Stimulated activated CD4-positive, alpha-beta T cell treated with anti-CD3 and anti-CD28 coated beads, Interleukin-1b, Interleukin-23, amount 100 ng/mL, for 1 hour (primary cell): ENCODE measurements at places on chromosomes 12 and 14.

- no peak for DNase-seq
These were observed at the start of gene TMEM119 for GRCh38 chr12:108597559-108598471. Gene TMEM119 (minus strand): TSS chr12:108598084. CDS start chr12:108592383, 5,701 bp downstream.

DNA sequence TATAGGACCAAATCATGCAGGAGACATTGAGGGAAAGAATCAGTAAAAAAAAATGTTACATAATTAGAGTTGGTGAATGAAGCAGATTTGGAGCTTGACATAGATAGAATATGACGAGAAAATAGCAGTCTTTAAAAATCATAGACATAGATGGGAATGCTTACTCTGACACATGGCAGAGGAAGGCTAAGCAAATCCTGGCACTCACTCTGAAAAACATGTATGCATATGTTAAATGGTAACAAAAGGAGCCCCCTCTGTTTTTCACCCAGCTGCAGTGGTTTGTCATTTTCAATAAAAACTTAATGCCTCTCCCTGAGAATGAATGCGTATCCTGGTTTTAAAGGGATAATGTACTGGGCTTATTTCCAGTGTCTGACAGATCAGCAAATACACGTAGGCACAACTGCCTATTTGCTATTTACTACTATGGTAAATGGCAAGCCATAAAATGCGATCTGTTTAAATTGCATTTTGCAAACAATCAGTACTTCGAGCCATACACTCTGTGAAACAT lies 561.2 kb upstream of the SEL1L start:
- DNase-seq: no peak

DNA sequence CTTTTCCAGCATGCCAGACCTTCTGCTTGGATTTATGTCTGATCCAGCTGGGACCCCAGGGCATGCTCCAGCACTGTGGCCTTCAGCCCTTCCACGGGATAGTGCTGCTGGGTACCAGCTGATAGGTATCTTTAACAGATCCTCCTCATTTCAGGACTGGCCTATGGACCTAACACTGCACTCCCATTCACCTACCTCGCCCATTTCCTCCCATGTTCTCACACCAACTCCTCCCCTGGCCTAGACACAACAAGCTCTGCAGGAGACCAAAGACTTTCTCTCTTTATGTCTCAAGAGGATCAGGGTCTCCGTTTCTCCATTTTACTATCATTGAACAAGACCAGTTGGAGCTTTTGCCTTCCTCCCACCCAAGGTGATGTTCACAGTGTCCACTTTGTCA lies 140.0 kb upstream of the TMCC3 start:
- DNase-seq: no peak

DNA sequence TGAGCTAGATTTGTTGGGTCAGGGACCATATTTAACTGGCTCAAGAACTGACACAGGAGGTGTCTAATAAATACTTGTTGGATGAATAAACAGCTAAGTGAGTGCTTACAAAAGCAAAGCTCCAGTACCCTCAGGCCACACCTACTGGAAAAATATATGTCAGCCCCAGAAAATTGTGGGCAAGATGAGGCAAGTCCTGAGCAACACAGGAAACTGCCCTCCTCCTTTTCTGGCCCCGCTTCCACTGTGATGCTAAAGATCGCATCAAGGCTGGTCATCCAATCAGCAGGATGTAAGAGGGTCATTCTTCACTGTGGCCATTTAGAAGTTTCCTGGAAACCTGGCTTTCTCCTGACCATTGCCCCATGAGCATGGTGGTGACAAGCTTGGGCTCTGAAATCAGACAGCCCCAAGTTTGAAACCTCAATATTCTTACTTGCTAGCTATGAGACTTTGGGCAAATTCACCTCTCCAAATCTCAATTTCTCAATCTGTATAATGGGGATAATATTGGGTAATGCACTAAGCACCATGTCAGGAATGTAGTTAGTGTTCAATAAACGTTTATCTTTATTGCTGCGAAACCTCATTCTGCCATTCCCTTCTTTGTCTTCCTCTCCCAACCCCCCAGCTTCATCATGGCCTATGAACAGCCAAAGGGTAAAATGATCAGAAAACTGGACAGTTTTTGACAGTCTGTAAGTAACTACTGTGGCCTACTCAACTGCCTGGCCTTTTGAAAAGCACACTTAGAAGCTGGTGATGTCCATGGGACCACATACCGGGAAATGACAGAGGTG lies 139.3 kb upstream of the PZP start:
- DNase-seq: no peak

GRCh38 chr14:94775871-94776210 lies 5.9 kb upstream of the GSC start:
- no peak for DNase-seq

DNA sequence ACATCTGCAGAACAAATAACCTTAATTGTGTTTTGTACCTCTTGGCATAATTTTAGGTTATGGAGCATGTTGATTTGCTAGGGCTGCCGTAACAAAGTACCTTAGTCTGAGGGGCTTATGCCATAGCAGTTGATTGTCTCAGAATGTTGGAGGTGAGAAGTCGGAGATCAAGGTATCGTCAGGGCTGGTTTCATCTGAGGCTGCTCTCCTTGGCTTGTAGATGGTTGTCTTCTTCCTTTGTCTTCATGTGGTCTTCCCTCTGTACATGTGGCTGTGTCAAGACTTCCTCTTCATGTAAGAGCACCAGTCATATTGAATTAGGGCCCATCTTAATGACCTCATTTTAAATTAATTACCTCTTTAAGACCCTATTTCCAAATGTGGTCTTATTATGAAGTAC lies 64.4 kb upstream of the PTHLH start:
- DNase-seq: no peak

- no peak for DNase-seq
These were observed 38.9 kb upstream of the DICER1 start for GRCh38 chr14:95196268-95196667.

DNA sequence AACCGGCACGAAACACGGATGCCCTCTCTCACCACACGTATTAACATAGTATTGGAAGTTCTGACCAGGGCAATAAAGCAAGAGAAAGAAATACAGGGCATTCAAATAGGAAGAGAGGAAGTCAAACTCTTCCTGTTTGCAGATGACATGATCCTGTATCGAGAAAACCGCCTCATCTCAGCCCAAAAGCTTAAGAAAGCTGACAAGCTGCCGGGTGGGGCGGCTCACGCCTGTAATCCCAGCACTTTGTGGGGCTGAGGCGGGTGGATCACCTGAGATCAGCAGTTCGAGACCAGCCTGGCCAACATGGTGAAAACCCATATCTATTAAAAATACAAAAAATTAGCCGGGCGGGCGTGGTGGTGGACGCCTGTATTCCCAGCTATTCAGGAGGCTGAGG lies 17.7 kb downstream of the OR6S1 start:
- no peak for DNase-seq

- no peak for DNase-seq
These were observed 79.7 kb downstream of the KSR2 start for GRCh38 chr12:117889098-117889497.
